ENCODE measurements at places on chromosomes 12 and 14.
A peak's percentile ranks its signal among the peaks of the same experiment; 100 is the strongest.

GRCh38 chr12:131834798-131835615 lies 6.8 kb downstream of the MMP17 start:
- no peak for DNase-seq

GRCh38 chr12:62606654-62607053 lies 140.0 kb downstream of the MON2 start:
- DNase-seq, result no peak

DNA sequence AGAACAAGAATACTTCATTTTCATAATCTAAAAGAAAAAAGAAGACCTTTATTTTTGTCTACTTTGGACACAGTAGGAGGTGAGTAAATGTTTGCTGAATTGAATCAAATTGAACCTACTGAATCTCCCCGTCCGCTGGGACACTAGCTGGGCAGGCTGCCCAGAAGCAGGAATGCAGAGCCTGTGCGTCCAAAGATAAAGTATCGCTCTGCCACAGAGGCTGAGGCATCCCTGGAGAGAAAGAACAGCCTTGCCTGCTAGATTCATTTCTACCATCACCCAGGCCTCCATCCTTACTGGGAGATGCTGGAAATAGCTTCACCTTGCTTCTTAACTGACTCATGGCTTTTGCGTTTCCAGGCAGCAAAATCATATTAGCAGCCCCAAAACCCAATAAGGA lies 64.1 kb upstream of the TSPAN11 start:
- no peak for DNase-seq

DNA sequence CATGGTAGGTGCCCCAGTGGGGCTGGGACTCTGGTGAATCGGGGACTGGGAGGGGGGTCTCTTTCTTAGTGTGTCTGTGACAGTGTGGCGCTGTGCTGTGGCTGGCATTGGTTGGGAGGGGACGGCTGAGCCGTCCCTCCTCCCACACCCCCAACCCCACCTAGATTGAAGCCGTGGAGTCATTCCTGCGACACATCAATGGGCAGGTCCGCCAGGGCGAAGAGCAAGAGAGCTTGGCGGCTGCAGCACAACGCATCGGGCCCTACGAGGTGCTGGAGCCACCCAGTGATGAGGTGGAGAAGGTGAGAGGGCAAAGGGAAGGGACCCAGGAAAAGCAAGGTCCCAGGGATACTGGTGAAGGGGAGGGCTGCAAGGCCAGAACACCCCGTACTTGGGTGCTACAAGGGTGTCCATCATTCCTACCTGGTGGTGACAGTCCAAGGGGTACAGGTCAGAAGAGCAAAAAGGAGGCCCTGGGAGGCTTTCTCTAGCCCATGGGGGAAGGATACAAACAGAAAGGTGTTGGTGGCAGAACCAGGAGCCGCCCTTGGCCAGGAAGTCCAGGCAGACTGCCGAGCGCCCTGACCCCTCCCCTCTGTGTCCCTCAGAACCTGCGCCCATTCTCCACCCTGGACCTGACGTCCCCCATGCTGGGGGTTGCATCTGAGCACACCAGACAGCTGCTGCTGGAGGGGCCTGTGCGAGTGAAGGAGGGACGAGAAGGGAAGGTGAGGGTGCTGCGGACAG lies 7.4 kb downstream of the PLEKHG6 start:
- no peak for DNase-seq

GRCh38 chr12:48197549-48197970 lies 5.5 kb downstream of the OR10AD1 start:
- DNase-seq, result peak; percentile 86

DNA sequence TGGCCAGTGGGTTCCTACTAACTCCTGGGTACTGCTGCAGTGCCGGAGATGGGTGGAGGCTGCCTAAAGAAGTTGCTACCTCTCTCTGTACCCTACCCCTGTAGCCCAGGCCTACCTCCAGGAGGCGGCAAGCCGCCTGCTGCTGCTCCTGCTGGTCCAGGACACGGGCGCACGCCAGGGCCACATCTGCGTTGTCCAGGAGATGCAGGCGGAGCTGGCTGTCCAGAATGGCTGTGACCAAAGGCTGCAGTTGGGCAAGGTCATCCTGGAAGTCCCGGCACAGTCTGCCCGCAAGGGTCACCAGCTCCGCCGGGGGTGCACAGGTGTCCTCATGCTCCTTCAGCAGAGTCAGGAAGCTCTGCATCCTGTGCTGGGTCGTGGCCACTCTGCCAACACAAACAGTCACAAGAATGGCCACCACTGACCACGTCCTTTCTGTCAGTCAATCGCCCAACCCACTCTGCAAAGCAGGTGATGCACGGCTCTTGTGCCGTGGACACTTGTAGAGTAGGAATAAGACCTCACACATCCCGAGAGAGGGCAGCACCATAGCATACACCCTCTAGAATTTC lies 1.6 kb downstream of the ANHX start:
- no peak for DNase-seq

DNA sequence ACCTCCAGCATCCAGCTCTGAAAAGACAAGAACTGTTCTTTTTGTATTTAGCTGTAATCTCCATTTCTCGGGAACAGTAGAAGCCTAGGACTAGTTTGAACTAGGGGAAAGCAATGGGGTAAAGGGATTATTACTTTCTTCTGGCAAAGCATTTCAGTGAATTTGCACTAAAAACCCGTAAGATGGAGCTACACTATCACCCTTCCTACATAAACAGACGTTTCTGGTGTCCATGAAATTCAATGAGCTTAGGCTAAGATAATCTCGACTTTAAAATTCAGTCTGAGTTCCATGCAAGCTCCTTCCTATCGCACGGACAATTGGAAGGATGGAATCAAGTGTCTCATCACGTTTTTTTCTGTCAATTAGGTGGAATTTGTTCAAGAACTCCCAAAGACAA lies 24.0 kb downstream of the ACSM4 start:
- DNase-seq, result no peak

DNA sequence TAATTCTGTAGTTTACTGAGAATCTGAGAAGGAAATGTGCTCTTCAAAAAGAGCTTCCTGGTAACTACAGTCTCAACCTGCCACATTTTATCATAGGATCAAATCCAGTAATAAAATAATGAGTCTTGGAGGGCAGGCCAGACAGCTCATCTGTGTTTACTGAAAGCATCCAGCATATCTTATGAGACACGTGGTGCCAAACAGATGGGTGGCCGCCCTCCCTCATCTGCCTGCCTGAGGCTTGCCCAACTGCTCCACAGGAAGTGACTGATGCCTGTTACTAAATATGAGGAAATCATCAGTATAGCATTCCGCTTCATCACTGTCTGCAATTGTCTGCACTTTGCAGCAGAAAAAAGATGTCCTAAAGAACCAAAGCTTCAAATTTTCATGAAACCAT lies 13.5 kb downstream of the DHRS7 start:
- peak; percentile 93 for DNase-seq

All from G401 (cell line).